ENCODE measurements at places on chromosomes 2 and 18. TPM values are rescaled to one million over a fixed set of nuclear protein-coding genes. Genes with fewer than 3 reads are reported as not detected.

DNA sequence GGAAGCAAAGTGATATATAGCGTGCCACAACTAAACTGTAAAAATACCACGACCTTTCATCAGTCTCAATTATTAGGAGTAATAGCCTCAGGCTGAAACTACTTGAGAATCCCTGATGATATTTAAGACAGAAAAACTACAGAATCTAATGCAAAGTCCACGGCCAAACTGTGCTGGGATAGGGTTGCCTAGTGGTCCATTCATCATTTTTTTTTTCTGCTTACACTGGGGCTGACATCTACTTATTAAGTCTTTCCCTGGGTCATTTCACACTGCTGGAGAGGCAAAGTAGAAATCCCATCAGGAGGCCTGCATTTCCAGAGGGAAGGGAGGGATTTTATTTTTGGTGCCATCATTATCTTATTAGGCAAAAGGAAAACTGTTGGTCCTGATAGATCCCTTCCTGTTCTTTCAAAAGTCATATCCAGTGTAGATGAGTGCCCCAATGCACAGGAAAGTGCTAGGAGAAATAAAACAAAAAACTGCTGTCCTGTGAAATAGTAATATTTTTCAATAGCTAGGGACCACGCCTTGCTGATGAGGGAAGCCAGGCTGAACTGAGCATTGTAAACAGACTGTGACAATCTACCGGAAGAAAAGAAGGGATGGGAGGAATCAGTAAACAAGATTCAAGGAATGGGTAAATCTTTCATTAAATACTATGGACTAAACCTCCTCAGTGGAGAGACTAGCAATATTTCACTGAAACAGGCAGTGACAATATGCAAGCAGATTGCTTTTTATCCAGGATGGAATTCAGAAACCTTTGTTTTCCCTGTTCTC lies 644.3 kb downstream of the IRS1 start:
- DNase-seq: no peak

DNA sequence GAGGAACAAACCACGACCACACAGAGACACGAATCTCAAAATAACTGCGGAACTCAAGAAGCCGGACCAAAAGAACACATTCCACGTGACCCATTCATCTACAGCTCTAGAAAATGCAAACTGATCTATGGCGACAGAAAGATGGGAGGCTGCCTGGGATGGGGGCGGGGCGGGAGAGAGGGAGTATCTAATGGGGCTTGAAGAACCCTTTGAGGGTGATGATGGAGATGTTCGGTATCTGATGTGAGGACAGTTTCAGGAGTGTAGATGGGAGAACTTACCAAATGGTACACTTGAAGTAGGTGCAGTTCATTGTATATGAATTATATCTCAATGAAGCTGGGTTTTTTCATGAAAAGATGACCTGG lies 34.6 kb upstream of the KLF11 start:
- DNase-seq: no peak

- no peak for DNase-seq
Observed at GRCh38 chr2:118274841-118275510, 186.7 kb downstream of the INSIG2 start.

DNA sequence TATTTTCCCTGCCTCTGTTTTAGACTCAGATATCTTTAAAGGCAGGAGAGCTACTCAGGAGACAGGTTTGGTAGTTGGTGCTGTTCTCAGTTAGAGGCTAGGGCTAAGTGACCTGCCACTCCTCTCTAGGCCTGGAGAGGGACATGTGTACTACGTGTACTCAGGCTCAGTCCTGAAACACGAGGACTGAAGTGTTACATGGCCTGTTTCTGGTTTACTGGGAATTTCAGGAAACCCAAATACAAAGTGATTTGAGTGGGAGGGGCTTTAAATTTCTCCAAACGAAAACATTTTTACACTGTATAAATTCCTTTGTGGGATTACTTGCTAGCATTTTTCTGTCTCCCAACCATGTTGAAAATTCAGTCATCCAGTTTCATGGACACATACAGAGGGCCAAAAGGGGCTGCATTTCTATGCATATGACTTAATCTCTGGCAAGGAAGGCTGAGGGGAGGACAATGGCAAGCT lies 343.3 kb downstream of the CYP26B1 start:
- no peak for DNase-seq

DNA sequence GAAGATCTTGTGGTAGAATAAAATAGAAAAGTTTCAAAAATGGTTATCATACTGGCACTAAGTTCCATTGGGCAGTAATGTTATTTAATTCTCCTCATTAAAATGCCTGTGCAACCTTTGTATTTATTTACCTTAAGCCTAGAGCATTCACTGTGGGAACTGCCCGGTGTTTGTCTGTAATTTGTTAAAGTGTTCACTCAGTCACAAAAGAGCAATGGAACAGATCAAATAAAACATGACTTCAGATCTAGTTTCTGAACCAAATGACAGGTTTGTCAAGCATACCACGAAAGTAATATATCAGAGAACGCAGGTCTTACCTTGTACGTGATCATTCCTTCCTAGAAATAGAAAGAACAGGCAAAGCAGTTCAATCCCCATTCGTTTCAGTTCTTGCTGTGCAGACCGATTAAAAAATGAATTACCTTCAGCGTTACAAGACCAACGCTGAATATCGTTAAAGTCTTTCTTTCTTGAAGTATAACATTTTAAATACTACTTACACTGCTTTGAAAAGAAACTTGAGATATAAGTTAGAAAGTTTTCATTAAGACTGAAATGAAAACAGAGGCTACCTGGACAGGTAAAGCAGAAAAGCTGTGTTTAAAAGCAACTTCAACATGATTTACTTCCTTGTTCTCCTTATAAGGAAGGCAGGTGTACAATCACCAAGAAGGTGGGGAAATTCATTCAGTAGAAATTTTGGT lies at the start of gene ITGB6:
Gene ITGB6, minus strand, starts transcription at position 590 of the 707 bp plus-strand sequence. Its CDS starts 209 bp downstream, at position 381.
- no peak for DNase-seq

The GALR1 gene
- not detected for total RNA-seq

DNA sequence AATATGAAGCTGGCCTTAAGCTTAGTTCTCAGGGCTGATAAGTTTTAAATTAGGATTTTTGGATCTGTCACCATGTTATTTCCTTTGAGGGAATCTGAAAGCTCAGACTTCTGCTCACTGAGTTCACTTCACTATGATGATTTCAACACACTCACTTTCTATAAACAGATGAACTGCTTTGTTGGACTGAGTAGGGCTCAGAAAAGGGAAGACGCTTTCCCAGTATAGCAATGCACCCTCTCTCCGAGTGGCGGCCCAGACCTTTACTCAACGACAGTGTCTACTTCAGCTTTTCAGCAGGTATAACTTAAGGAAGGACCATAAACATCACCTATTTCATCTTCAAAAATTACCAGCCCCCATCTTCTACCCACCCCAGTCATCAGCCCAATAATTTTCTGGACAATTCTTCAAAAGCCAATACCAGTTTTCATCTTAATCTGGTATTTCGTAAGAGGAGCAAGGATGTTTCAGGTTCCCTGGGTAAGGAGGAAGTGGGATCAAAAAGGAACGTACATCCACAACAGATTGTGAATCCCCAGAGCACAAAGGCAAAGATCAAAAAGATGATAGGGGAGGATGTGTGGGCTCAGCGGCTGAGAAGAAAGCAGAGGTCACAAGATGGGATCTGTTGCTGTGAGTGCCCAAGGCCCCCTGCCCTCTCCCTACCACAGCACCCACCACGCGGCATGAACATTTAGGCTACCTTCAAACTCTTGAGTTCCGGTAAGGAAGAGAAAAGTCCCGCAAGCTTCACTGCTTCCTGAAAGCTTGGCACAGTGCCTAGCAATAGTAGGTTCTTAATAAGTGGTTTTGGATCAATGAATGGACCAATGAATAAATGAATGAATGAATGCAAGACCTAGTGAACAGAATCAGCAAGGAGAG lies 41.9 kb downstream of the LPIN2 start:
- DNase-seq: no peak

- no peak for DNase-seq
Observed at GRCh38 chr2:134408791-134409190, 154.9 kb downstream of the MGAT5 start.

The GKN2 gene
- total RNA-seq: not detected

GRCh38 chr2:207051385-207051965 lies 112.2 kb downstream of the CPO start:
- DNase-seq: no peak

The TCF23 gene
- total RNA-seq: not detected

- DNase-seq: no peak
Observed at GRCh38 chr2:69184224-69184623, 171.2 kb downstream of the ANTXR1 start.

The SRD5A2 gene
- total RNA-seq: not detected

DNA sequence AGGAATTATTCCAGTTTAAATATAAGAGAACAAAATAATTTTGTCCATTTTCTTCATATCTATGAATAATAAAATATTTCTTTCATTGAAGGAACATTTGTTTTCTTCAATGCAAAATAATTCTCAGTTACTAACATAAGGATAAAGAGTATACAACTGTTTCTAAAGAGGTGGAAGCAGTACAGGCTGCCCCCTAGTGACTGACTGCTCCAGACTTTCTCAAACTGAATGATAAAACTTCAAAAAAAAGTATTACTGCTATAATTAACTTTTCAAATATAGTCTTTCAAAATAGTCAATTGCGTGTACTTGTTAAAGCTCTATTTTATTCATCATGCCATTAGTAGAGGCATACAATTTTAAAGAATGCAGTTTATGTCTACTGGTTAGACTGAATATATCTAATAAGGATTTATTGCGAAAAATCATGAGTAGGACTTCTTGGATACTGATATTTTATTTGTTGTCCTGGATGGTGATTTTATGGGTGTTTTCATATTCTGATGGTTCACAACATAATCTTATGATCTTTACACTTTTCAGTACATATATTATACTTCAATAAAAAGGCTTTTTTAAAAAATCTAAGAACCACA lies 100.1 kb downstream of the WDPCP start:
- DNase-seq: peak; percentile 19

GRCh38 chr2:26043862-26044696 lies 10.2 kb downstream of the RAB10 start:
- no peak for DNase-seq

The AAMP gene
- 217 TPM for total RNA-seq

DNA sequence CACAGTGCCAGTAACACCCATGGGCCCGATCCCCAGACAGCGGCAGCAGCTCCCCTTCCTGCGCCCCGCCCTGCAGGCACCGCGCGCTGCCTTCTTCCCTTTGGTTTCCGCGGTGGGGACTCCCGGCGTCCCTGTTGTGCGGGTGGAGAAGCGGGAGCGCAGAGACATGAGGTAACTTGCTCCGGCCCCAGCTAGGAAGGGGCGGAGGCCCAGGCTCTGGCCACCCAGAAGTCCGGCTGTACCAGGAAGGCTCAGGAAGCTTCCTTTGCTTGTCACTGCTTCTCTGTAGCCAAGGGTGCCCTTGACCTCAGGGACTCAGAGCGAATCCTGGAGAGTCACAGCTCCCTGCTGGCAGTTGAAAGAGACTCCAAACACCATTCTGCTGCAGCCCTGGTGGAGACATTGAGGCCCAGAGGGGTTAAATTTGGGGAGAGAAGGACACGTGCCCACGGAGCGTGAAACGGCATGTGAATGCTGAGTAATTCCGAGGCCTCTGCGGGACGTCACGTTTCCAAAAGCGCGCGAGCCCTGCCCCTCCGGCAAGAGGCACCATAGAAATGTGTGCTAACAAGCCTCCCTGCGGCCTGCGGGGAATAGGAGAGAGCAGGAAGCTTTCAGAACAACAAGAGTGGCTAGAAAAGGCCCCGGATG lies 6.7 kb upstream of the ADCY3 start:
- DNase-seq: peak; percentile 49

- no peak for DNase-seq
Observed at GRCh38 chr18:10057894-10058791, 144.3 kb downstream of the VAPA start.

The ALPG gene
- total RNA-seq: 218 TPM

The ANKRD30B gene
- not detected for total RNA-seq

The ABCG5 gene
- total RNA-seq: not detected

- DNase-seq: no peak
Observed at GRCh38 chr2:118059919-118060478, 28.3 kb upstream of the INSIG2 start.

The AMER3 gene
- not detected for total RNA-seq

GRCh38 chr2:106285237-106285829 lies 91.2 kb upstream of the UXS1 start:
- DNase-seq: no peak

The GALNT14 gene
- total RNA-seq: not detected

DNA sequence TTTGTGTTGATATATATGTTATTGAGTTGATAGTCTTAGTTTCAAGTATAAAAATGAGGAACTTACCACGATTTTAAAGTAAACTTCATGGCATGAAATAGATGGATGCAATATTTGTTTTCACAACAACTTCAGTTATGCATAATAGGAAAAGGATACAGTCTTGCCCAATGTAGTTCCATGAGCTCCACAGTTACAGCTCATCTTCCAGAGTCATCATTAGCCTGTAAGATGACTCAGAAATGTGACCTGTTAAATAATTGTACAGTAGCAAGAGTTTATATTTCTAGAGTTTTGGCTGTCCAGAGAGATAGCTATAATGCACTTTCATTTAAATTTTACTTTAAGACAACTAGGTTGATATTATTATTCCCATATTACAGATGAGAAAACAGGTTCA lies 80.9 kb upstream of the ARHGAP28 start:
- no peak for DNase-seq

GRCh38 chr2:1777156-1777555 lies 32.8 kb upstream of the PXDN start:
- no peak for DNase-seq

GRCh38 chr2:19844750-19845149 lies 57.0 kb downstream of the TTC32 start:
- DNase-seq: no peak

The SETBP1 gene
- total RNA-seq: not detected

DNA sequence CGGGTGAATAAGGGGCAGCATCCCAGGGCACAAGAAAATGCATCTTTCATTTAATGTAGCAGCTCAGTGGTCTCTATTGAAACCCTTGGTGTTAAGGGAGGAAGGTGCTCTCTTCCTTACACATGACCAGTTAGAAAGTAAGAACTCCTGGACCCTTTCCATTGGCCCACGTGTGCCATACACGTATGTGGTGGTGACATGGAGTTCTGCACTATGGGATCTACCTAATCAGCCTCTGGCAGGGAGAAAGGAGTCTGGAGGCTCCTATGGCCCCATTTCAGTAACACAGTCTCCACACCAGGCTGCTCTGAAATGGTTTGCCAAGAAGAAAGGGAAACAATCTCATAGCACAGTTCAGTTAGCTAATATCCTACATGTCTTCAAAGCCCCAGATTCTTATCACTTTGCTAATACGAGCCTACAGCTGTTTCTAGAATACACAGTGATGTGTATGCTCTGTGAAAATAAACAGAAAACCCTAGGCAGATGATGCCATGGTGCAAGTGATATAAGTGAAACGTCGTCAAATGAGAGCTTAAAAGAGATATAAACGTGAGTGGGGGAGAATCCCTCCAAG lies 7.0 kb downstream of the EFEMP1 start:
- DNase-seq: no peak

The KCNG2 gene
- 3.8 TPM for total RNA-seq

The POTEJ gene
- total RNA-seq: not detected

The FBXO48 gene
- under 0.01 TPM for total RNA-seq

GRCh38 chr2:177783091-177783490 lies 289.5 kb downstream of the PDE11A start:
- DNase-seq: no peak
